ENCODE measurements at places on chromosomes 5 and 9.

GRCh38 chr5:14450742-14451141 is 130.8 kb upstream of the OTULINL start:
- DNase-seq, result no peak

- no peak for DNase-seq
Measured at GRCh38 chr9:126233913-126234525, 92.6 kb upstream of the MVB12B start.

GRCh38 chr9:3214741-3215140 is 311.1 kb downstream of the RFX3 start:
- no peak for DNase-seq

DNA sequence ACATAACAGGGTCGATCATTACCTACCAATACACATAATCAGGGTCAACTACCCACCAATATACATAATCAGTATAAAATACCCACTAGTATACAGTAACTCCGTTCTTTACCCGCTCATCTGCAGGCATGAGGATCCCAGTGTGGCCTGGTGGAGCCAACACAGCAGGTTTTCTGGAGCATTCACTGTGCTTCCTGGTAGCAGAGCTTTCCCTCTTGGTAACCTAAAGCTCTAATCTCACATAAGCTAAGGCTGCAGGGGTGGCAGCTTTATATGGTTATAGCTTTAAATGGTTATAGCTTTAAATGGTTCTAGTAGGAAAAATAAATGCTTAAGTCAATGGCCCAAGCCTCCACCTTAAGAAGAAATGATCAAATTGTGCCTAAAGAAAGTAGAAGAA is 11.9 kb downstream of the LCN1 start:
- no peak for DNase-seq

DNA sequence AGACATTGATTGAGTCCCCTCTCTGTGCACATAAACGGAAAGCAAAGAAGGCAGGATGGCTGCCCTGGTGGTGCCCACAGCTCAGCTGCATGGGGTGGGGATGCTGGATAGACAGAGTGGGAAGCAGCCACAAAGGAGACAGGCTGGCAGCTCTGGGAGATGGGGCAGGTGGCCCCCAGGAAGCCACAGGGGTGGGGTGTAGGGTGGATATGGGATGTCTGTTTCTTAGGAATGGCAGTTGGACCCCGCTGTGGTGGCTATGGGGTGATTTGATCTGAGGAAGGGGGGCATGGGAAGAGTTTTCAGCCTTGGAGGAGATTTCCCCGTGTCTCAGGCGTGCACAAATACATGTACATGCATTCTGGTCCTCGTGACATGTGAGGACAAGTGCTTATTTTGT is 50.2 kb upstream of the VDAC1 start:
- DNase-seq, result no peak

DNA sequence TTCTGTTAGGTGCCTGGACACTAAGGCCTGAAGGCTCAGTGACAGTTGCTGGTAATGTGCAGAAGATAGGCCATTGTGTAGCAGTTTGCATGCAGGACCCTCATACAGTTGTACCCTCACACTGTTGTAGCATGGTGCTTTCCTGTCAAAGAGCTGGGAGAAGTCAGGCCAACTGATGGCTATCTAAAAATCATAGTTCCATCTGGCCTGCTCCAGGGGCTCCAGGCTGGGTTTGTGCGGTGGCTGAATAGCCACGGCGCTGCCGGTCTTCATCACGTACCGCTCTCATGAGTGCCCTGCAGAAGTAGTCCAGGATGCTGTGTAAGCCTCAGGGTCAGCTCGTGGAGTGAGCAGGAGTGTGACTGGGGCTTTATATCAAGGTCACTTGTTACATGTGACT is 12.2 kb downstream of the SECISBP2 start:
- DNase-seq, result no peak

- DNase-seq, result no peak
Measured at GRCh38 chr5:175709276-175709781, 51.5 kb downstream of the HRH2 start.

- DNase-seq, result no peak
Measured at GRCh38 chr5:145510324-145510723, 324.8 kb downstream of the PRELID2 start.

GRCh38 chr9:17116400-17116837 is 18.4 kb upstream of the CNTLN start:
- DNase-seq, result no peak

GRCh38 chr5:116632890-116633289 is 58.3 kb upstream of the SEMA6A start:
- no peak for DNase-seq

DNA sequence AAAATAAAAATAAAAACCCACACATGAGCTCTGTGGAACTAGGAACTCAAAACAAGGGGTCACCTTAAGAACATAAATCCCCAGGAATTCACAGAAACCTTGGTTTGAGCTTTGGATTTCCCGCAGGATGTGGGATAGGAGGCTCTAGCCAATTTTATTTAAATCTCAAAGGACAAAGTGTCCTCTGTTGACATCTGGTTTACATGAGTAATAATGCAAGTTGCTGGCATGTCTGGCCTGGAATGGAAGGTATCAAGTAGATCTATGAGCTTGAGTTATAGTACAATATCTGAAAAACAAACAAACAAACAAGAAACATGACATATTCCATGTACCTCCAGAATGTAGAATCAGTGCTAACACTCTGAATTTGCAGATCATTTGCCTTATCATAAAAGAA is 94.2 kb upstream of the SLIT3 start:
- no peak for DNase-seq

- no peak for DNase-seq
Measured at GRCh38 chr5:121949885-121950284, 11.9 kb upstream of the SRFBP1 start.

DNA sequence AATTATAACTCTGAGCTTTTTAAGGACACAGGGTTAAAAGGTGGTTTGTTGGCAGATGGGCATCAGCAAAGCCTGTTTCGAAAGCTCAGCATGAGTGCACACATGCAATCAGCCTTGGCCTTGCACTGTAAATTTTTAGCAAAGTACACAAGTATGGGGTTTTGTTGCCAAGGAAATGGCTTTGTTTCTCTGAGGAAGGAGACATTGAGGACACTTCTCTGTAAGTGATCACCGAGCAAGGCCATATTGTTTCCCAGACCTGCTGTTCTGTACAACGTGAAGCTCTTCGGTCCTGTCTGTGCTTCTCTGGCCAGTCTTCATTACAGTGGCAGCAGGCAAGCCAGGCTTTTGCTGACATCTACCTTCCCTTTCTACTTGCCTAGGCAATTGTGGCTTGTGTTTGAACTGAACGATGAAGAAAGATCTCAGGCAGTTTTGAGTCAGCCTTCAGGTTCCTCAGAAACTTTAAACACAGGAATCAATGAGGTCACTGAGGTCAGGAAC is 27.9 kb upstream of the GLRX start:
- no peak for DNase-seq

- DNase-seq, result no peak
Measured at GRCh38 chr5:76332611-76333205, 70.4 kb upstream of the IQGAP2 start.

DNA sequence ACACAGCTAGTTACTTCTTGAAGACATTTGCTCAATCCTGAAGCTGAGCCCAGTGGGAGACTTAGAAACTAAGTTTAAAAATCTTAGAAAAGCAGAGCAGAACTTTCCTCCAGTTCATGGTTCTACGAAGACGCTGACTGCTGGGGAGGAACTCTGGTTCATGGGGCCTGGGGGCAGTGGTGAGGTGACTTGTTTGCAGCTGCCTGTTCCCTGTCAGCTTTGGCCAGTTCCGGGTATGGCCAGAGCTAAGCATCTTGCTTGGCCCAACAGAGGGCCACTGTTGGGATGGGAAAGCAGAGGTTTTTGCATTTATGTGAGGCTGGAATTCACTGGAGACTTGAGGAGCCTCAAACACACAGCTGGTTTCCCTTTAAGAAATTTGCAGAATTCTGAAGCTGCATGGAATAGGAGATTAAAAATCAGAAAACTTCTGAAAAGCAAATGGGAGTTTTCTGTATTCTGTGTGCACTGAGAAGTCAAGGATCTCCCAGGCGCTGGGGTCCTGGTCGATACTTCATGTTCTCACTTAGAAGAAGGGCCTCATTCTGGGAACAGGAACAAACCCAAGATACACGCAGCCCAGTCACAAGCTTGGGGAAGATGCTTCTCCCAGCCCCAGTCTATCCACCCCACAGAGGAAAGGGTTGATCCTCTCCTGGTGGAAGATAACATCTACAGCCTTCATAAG is 10.6 kb upstream of the HMHB1 start:
- DNase-seq, result no peak

DNA sequence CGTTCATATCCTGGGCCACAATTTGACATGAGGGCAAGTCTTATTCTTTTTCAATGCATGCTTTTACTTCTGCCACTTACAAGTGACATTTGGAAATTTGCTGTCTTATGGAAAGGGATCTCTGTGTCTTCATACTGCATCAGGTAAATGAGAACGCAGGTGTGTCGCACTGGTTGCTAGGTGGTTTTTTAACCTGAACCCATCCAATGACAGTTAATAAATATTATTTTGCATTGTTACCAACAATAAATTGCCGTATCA is 1.1 kb downstream of the ADAMTS16 start:
- no peak for DNase-seq

DNA sequence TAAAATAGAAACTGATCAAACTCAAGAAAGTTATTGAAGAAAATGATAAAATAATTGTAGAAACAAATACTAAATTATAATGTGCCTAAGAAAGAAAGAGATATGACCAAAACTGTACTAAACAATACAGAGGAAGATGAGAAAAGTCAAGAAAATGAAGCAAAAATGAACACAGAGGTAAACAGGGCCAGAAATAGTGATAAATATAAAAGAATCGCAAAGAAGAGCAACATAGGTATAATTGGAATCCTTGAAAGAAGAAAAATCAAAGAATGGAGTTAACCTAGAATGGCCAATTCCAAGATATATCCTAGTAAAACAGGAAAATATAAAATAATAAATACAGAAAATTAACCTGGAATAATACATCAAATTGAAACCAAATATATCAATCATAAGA is 69.6 kb downstream of the CSF2 start:
- no peak for DNase-seq

GRCh38 chr5:134503937-134504437 is 21.5 kb upstream of the JADE2 start:
- DNase-seq, result no peak

- no peak for DNase-seq
Measured at GRCh38 chr5:124227914-124228313, 518.5 kb downstream of the ZNF608 start.

- no peak for DNase-seq
Measured at GRCh38 chr5:53478411-53479044, 1.9 kb upstream of the FST start.

GRCh38 chr5:111772456-111773122 is 15.6 kb upstream of the NREP start:
- no peak for DNase-seq

DNA sequence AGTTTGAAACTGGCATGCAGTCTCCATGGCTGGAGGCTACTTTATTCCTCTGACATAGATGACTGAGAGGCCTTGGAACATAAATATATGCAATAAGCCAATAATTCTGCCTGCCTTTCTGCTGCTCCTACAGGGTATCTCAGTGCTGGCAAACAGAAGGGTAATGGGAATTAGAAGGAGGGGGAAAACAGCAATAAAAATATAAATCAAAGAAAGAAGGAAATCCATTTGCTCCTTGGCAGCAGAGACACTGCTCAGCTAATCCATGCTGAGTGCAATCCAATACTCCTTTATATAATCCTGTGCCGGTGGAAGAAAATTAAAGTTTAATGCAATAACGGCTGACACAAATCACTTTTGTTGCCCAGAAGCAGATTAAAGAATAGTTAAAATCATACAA is 478.9 kb downstream of the SPATA31D1 start:
- DNase-seq, result no peak

GRCh38 chr5:13501176-13501575 is 443.3 kb downstream of the DNAH5 start:
- DNase-seq, result no peak

GRCh38 chr5:956941-957747 is 51.5 kb upstream of the NKD2 start:
- DNase-seq, result no peak

DNA sequence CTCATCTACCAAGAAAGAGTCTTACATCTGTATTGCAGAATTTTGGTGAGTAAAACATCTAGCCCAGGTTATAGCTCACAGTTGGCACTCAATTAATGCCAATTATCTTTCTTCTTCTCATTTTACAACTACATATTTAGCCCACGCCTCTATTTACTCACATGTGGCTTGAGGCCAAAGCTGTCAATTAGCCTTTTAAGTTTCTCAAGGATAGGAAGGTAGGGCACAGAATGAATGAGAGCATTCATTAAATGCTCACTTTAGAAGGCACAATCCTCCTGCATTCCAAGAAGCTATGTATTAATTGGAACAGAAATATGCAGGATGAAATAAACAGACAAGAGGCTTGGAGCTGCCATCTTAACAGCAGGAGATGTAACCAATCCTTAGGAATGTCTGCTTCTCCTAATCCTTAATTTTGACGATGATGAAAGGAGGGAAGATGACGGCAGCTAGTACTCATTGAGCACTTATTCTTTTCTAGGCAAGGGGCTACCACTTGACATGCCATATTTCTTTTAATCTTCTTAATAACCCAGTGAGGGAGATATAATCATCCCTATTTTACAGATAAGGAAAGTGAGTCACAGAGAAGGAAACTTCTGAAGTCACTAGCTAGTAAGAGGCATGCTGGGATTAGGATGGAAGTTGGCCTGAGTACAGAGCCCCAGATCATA is 30.8 kb upstream of the PANK3 start:
- no peak for DNase-seq

GRCh38 chr5:3417376-3417943 is 178.2 kb upstream of the IRX1 start:
- DNase-seq, result no peak

DNA sequence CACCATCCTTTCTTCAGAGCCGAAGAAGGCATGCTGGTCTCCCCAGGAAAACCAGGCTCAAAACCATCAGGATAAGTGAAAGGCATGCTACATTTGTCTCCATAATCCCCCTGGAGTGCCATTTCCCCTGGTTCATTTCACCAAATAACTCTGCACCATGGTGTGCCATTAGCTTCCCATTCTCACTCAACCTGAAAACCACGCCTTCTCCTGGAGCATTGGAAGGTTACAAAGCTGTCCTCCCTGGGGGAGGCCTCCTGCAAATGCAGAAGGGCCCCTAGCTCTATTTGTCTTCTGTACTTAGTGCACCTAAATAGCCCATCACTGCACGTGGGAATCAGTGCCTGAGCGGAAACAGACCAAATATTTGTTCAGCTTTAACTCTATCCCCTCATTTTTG is 90.2 kb upstream of the ICE1 start:
- no peak for DNase-seq
